T-helper 1 cell treated with Interleukin-12 subunit alpha and Interleukin-12 subunit beta and Interleukin-4 antibody, amounts not matched to agents 30 ng/mL and 1 ng/mL, for 36 hours (primary cell): ENCODE measurements at places on chromosomes 12 and 14. TPM values are rescaled to one million over a fixed set of nuclear protein-coding genes. Genes with fewer than 3 reads are reported as not detected.

The SMIM41 gene
- 0.25 TPM in 1 of 2 replicates, not detected in the other for total RNA-seq

The CIROP gene
- not detected in 2 replicates for total RNA-seq

The FLVCR2 gene
- total RNA-seq: 4.6 and 6.9 TPM in 2 replicates

The SDR9C7 gene
- not detected in 2 replicates for total RNA-seq

The PPM1H gene
- total RNA-seq: 0.24 TPM in 1 of 2 replicates, not detected in the other

The PIWIL1 gene
- not detected in 2 replicates for total RNA-seq

The DEPDC4 gene
- 0.74 and 1.9 TPM in 2 replicates for total RNA-seq

The RITA1 gene
- 25.1 and 26.0 TPM in 2 replicates for total RNA-seq

The DHRS2 gene
- total RNA-seq: 2.9 and 4.2 TPM in 2 replicates

The SYNE3 gene
- 72.5 and 76.2 TPM in 2 replicates for total RNA-seq

The EXOC3L4 gene
- not detected in 2 replicates for total RNA-seq

The RTN1 gene
- total RNA-seq: not detected in 2 replicates

The PRH2 gene
- not detected in 2 replicates for total RNA-seq

The HOXC11 gene
- not detected in 2 replicates for total RNA-seq

The ACOT6 gene
- total RNA-seq: not detected in 2 replicates

The KDM2B gene
- total RNA-seq: 55.2 and 55.7 TPM in 2 replicates

The POTEM gene
- not detected in 2 replicates for total RNA-seq

The AQP6 gene
- not detected in 2 replicates for total RNA-seq

The CELA1 gene
- total RNA-seq: 0.22 TPM in 1 of 2 replicates, not detected in the other

The KRT75 gene
- not detected in 2 replicates for total RNA-seq

The TAS2R9 gene
- 0.27 TPM in 1 of 2 replicates, not detected in the other for total RNA-seq

The MLEC gene
- 129 TPM in 2 replicates for total RNA-seq

The CDCA4 gene
- total RNA-seq: 47.4 and 54.3 TPM in 2 replicates

The NANOG gene
- total RNA-seq: not detected in 2 replicates

The B4GALNT1 gene
- total RNA-seq: 4.3 and 4.5 TPM in 2 replicates

The CCDC184 gene
- total RNA-seq: 0.12 and 0.32 TPM in 2 replicates

The MMP14 gene
- total RNA-seq: 2.1 and 3.2 TPM in 2 replicates

The KLRD1 gene
- 2.5 and 4.9 TPM in 2 replicates for total RNA-seq

The SRRM4 gene
- not detected in 2 replicates for total RNA-seq

The P3H3 gene
- total RNA-seq: 1.9 and 2.7 TPM in 2 replicates

The PTHLH gene
- not detected in 2 replicates for total RNA-seq

The FAM186B gene
- 0.29 and 0.54 TPM in 2 replicates for total RNA-seq

The UNC79 gene
- total RNA-seq: not detected in 2 replicates

The CLEC4E gene
- total RNA-seq: not detected in 2 replicates

The RBMS2 gene
- 5.3 and 5.6 TPM in 2 replicates for total RNA-seq

The IFI27 gene
- 127 and 132 TPM in 2 replicates for total RNA-seq

The ATP2A2 gene
- total RNA-seq: 186 and 189 TPM in 2 replicates

The KRT6A gene
- not detected in 2 replicates for total RNA-seq
